ENCODE measurements at places on chromosomes 13 and 19.

DNA sequence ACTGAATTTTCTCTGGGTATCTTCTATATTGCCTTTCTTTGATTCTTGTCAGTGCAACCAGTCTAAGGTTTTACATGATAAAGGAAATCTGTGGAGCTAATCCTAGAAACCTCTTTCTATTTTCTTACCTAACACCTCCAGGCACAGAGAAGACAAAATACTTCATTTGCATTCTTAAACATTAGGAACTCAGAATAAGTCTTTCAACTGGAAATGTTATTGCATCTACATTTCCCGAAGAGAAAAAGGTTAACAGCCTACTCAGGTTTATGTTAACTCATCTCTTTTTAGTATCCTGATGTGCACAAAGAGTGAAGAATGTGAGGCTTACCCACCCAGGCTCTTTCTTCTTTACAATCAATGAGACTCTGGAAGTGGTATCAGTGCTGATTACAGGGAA lies 106.7 kb downstream of the PCCA start:
- no peak for DNase-seq

DNA sequence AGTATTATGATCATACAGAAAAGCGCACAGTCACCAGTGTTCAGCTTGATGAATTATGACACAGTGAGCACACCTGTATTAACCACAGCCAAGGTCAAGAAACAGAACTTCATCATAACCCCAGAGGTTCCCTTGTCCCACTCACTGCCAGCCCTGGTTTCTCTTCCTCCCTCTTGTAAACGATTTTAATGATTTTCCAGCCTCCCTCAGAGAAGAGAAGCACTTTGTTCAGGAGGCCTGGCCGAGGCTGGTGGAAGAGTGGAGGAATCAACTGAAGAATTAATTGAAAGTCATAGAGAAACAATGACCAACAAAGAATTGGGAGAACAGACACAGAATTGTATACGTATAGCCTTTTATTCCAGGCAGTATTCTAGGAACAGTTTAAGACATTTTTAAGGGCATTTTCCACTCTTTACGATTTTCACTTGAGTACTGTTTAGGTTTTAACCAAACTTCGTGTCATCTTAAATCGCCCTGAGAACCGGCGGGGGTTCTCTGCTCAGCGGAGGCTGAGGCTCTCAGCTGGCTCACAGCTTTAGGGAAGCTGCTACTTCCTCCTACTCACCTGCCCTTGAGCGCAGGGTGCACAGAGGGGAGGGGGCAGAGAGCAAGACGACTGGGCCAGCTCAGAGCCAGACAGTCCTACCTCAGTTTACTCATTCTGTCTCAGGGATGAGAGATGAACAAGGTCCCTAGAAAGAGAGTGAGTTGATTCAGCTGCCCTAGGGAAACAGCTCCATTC lies 108.6 kb downstream of the AKAP11 start:
- no peak for DNase-seq

DNA sequence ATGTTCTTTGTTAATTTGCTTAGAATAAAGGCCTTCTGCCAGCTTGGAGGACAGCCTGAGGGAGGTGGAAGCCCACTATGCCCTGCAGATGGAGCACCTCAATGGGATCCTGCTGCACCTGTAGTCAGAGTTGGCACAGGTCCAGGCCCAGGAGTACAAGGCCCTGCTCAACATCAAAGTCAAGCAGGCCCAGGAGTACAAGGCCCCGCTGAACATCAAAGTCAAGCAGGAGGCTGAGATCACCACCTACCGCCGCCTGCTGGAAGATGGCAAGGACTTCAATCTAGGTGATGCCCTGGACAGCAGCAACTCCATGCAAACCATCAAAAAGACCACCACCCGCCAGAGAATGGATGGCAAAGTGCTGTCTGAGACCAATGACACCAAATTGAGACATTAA lies 41.7 kb downstream of the ZNF85 start:
- DNase-seq: no peak

GRCh38 chr13:99367106-99367616 lies 60.0 kb upstream of the GPR183 start:
- DNase-seq: no peak

DNA sequence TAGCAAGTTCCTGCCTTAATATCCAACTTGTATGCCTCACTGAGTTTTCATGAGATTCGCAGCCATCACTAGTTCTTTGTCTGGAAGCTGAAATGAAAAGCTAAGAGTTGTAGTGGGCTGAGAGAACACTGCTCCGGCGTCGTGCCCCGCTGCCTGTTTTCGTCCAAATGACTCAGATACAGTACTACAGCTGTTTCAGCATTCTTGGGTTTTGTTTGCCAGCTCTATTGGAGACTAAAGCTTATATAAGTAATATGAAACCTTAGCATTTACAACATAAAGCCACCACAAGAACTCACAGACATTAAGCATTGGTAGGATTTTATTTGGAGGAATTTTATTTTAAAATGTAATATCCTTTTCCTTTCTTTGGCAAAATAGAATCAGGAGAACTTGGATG lies 299.7 kb downstream of the DLEU7 start:
- no peak for DNase-seq

DNA sequence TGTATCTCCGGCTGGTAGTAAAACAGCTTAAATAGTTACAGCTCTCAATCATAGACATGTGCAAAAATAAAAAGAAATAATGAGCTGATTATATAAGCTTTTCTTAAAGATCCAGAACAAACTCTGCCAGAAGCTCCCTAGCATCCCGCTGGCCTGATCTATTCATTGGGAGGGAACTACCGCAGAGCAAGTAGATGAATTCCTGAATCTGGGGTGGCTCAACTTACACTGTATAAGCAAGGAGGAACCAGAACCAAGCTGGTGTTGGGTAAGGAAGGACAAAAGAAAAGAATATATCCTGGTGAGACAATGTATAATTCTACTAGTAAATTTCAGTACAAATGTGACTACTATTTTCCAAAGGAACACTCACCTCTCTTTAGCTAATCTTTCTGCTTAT lies 1122.2 kb downstream of the OLFM4 start:
- no peak for DNase-seq

DNA sequence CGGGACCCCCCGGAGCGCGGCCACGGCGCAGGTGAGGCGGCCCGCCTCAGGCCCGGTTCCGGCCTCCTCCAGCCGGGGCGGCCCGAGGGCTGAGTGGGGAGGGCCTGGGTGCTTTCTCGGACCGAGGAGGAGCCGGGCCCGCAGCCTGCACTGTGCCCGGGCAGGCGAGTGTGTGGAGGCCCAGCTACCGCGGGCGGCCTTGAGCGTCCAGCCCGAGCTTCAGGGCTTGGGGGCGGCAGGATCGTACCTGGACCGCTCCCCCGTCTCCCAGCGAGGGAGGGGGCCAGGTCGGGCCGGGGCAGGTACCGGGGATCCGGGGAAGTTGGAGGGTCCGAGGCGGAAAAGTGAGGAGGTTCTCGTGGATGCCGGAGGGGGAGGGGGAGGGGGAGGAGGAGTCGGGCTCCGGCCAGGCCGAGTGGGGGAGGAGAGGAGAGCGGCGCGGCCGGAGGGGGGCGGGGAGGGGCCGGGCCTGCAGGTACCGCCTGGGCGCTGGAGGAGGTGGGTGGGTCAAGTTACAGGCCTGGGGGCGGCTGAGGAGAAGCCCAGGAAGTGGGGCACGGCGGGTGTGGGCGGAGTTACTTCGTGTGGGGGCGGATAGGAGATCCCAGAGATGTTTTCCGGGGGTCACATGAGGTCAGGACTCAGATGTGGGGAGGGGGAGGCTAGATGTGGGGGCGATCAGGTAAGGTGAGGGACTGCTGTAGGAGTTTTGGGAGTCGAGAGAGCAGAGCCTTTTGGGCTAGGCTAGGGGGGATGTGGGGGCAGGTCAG lies 545 bp downstream of the NACC1 start:
- no peak for DNase-seq

- DNase-seq: no peak
These were observed 33.2 kb downstream of the DPF1 start for GRCh38 chr19:38190793-38191192.

DNA sequence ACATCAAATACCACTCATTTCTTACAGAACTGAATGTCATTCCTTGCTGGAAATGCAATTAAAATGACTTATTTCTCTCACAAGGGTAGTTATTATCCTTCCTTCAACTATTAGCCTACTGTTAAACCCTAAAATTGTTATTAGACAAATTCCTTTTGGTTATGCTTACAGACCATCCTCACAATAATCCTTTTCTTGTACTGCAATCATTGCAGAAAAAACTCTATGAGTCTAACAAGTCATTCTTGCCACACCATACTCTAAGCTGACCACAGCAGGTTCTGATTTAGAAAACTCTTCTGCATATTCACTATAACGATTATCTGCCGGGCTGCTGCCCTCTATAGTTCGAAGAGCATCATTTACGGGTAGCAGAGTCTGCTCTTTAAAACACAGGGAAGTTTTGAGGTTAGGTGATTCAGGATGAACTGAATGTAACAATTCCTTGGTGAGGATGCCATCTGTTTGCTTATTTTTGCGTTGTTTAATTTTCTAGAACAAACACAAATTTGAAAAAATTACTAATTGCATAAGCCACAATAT lies 38.2 kb downstream of the MTMR6 start:
- no peak for DNase-seq

DNA sequence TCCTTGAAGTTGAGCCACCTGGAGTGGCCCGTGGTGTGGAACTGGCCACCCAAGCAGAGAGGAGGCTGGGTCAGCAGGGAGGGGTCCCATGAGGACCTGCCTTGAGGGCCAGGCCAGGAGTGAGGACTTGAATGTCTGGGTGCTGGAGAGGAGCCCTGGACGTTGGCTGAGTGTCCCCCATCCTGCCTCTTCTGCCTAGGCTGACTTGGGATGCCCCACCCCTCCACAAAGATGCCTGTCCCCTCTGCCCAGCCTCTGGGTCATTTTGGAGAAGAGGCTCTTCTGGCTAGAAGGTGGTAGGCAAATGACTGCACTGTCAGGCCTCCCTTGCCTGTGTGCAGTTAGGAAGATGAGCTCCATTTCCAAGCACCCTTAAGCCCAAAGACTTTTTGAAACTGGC lies 1.7 kb downstream of the SSBP4 start:
- DNase-seq: no peak

GRCh38 chr19:2329149-2329478 lies 630 bp downstream of the SPPL2B start:
- no peak for DNase-seq

- no peak for DNase-seq
These were observed 78.5 kb upstream of the NBEA start for GRCh38 chr13:34863360-34864135.

DNA sequence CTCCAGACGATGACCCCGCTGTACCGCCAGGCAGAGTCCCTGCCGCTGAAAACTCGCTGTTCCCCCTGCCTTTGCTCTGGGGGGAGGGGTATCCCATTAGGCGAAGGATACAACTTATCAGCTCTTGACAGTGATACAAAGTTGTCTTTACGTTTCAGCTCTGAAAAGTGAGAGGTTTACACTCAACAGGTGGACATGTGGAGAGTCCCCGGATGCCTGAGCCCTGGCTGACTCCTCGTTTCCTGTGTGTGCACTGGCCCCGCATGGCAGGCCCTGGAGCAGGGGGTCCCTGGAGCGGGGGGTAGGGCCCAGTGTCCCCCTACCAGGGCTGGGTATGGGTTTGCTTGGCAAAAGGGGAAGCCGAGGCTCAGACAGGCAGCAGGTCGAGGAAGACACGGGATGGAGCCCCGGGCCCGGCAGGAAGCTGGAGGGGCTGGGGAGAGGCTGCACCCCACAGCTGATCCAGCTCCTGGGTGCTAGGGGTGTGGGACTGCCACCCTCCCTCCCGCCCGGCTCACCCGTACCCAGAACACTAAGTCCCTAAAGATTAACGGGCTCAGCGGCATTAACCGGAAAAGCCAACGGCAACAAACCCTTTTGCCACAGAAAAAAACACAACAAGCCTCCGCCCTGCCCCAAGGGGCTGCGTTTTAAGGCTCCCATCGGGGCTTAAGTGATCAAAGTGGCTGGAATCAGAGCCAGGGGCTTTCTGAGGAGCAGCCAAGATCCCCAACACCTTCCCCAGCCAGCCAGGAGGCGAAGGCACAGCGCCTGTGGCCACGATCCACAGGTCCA lies 5.6 kb downstream of the TCF3 start:
- no peak for DNase-seq

DNA sequence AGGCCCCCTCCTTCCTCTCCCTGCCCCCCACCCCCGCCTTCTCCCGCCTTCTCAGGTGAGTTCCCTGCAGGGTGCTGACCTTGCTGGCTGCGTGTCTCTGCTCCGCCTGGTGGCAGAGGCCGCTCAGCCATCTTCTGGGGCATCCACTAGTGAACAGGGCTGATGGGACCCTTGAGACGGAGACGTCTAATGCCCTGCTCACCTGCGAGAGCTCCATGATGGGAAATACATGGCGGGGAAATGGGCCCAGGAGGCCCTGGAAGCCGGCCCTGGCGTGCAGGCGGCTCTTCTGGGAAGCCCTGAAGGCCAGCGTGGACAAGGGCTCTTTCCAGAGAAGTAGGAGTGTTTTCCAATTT lies 15.2 kb upstream of the F7 start:
- DNase-seq: no peak

DNA sequence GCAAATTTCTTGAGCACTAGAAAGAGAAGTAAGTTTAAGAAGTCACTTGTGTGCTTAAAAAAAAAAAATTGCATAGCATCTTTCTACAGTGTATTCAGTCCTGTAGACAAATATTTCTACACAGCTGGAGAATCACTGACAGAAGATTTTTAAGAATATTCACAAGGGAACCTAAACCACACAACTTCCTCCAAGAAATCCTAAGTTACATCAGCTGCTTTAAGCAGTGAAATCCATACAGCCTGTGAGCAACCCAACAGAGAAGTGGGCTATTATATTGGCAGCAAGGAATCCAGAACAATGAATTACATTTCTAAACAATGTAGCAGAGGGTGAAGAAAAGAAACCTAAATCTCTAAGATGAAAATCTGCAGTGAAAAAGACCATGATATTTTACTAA lies 1.5 kb downstream of the DOCK9 start:
- DNase-seq: no peak

DNA sequence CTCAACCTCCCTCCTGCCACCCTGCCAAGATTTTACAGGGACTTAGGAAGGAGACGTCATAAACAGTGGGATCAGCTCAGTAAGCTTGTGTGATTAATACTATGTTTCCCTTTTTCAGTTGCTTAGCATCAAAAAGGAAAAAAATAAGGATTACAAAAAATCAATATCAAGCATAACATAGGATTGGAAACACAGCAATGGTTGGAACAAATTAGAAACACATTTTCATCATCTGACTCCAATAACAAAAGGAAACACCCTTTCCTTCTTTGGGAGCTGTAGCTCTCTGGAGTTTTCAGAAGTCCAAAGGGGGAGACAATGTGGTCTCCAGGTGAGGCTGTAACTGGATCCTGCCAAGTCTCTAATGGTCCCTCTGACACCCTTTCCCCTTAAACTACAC lies 233.4 kb downstream of the B3GLCT start:
- no peak for DNase-seq

- no peak for DNase-seq
These were observed 139.7 kb downstream of the FLT1 start for GRCh38 chr13:28355046-28355821.

- DNase-seq: no peak
These were observed 8.1 kb upstream of the MUC16 start for GRCh38 chr19:9018163-9018875.
